ENCODE measurements at places on chromosomes 6 and 20.

- peaks cover 74% of the 10 kb centered on the region for H3K4me1 ChIP-seq
- H3K4me3 ChIP-seq, result peak within 1 kb of the TSS; percentile 40
- H3K36me3 ChIP-seq, result no peaks in the 10 kb centered on the region
Observed at GRCh38 chr6:31586008-31586407, at the start of gene LST1. Gene LST1, plus strand, starts transcription at chr6:31586277. Its CDS starts 1,023 bp downstream, at chr6:31587300.

DNA sequence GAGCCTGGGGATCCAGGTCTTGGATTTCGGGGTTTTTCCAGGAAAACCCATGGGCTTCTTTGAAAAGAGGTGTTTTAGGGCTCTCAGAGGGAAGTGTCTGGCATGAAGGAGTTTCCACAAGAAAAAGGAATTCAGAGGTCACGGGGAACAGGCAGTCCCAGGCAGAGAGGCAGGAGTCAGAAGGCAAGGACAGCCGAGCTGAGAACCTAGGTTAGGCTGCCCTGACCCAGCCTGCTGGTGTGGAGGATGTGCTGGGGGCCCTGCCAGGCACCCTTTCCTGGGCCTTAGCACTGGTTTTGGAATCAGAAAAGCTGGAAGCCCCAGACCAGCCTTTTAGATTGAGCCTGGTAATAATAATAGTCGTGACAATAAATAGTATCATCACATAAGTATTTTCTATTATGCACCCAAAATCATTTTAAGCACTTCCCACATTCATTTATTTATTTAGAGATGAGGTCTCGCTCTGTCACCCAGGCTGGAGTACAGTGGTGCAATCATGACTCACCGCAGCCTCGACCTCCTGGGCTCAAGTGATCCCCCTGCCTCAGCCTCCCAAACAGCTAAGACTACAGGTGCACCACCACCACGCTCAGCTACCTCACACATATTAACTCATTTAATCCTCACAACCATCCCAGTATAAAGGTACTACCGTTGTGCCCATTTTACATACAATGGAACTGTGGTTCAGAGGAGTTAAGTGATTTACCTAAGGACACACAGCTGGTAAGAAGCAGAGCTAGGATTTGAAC is 19.9 kb downstream of the TGM2 start:
- DNase-seq, result no peak
- H3K4me3 ChIP-seq, result no peak overlapping the region
- H3K27me3 ChIP-seq, result no peaks in the 10 kb centered on the region
- no peak overlapping the region for H3K27ac ChIP-seq

- no peak for DNase-seq
- H3K4me1 ChIP-seq, result peaks cover 25% of the 10 kb centered on the region
- no peak overlapping the region for H3K4me3 ChIP-seq
- H3K27me3 ChIP-seq, result no peaks in the 10 kb centered on the region
- H3K36me3 ChIP-seq, result peaks cover 46% of the 10 kb centered on the region
Observed at GRCh38 chr6:30724906-30725667, 4.9 kb downstream of the TUBB start.

GRCh38 chr6:82185948-82186535 is 61.5 kb downstream of the IBTK start:
- H3K27ac ChIP-seq, result no peak overlapping the region
- peaks cover 10% of the 10 kb centered on the region for H3K36me3 ChIP-seq
- H3K4me3 ChIP-seq, result no peak overlapping the region
- no peaks in the 10 kb centered on the region for H3K27me3 ChIP-seq

DNA sequence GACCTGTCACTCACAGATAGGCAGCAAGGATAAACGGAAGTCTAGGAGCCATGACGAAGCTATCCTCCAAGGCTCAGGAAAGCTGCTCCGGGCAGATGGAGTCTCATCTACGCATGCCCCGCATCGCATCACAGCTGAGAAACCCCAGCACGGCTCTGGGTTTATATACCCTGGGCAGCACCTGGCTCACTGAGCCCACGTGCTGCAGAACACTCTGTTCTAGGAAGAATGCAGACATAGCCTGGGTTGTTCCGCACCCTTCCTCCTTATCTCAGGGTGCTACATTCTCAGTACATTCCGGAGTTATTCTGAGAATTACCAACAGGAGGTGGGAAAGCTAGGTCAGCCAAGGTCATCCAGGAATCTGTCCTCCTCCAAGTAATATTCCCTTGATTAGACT is 260.4 kb downstream of the CBLN4 start:
- DNase-seq, result no peak
- H3K4me3 ChIP-seq, result no peak overlapping the region
- H3K36me3 ChIP-seq, result no peaks in the 10 kb centered on the region
- no peaks in the 10 kb centered on the region for H3K27me3 ChIP-seq
- no peaks in the 10 kb centered on the region for H3K4me1 ChIP-seq
- H3K27ac ChIP-seq, result no peak overlapping the region

- no peak for DNase-seq
- H3K27me3 ChIP-seq, result no peaks in the 10 kb centered on the region
- H3K4me3 ChIP-seq, result no peak overlapping the region
- H3K36me3 ChIP-seq, result no peaks in the 10 kb centered on the region
- no peak overlapping the region for H3K27ac ChIP-seq
- peaks cover 41% of the 10 kb centered on the region for H3K4me1 ChIP-seq
Observed at GRCh38 chr20:33680686-33681085, 5.5 kb downstream of the E2F1 start.

- no peak overlapping the region for H3K27ac ChIP-seq
- no peaks in the 10 kb centered on the region for H3K4me1 ChIP-seq
- no peak overlapping the region for H3K4me3 ChIP-seq
- H3K36me3 ChIP-seq, result no peaks in the 10 kb centered on the region
Observed at GRCh38 chr6:158548418-158549161, 11.3 kb upstream of the TMEM181 start.

DNA sequence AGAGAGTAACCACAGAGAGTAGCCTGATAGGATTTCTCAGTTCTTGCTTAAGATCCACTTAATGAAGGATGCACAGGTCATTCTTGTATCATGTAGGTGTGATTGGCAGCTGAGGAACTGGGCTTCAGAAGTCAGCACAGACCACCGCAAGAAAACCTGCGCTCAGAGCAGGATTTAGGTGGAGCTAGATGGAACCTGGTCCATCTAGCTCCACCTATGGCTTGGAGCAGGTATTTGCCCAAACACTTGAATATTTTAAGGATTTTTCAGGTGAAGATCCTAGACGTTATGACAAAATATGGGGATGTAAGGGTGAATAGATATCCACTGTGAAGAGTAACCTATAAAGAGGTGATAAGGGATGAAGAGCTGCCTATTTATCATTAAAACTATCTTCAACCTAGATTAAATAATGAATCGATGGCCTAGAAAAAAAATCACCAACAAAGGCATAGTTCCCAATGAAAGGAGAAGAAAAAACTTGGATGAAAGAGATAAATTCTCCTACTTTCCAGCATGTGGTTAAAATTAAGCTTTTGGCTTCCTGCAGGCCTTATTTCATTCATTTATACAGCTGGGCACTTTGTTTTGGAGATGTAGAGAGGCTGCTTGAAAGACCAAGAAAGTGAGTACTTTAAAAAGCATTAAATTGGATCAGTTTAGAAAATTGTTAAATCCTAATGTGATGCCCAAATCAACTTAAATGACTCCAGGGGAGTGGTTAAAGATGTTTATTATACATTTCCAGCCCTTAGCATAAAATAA is 778.4 kb upstream of the GJE1 start:
- H3K4me3 ChIP-seq, result no peak overlapping the region
- no peaks in the 10 kb centered on the region for H3K36me3 ChIP-seq
- no peaks in the 10 kb centered on the region for H3K27me3 ChIP-seq

DNA sequence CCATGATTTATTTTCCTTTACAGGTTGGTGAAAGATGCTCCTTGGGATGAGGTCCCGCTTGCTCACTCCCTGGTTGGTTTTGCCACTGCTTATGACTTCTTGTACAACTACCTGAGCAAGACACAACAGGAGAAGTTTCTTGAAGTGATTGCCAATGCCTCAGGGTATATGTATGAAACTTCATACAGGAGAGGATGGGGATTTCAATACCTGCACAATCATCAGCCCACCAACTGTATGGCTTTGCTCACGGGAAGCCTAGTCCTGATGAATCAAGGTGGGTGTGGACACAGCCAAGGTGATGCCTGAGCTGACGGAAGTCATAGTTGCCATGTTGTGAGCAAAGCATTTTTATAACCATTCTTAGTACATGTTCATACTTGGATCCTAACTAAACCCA is 34.6 kb upstream of the CALHM6 start:
- no peaks in the 10 kb centered on the region for H3K4me1 ChIP-seq
- no peak for DNase-seq
- no peak overlapping the region for H3K4me3 ChIP-seq
- no peaks in the 10 kb centered on the region for H3K27me3 ChIP-seq
- no peaks in the 10 kb centered on the region for H3K36me3 ChIP-seq

DNA sequence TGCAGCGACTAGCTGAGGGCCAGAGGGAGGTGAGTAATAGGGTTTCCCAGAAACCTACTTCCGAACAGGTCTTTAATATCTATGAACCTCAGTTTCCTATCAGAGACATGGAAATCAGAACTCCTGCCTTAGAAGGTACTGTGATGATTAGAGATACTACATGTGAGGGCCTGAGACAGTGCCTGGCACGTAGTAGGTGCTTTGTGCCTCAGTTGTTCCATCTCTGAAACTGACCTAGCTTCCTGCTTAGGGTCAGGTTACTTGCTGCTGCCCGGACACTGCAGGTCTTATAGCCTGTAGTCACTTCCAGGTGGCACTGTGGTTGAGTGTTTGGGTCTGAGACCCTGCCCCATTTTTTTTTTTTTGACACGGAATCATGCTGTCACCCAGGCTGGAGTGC is 20.9 kb downstream of the RAB44 start:
- no peaks in the 10 kb centered on the region for H3K27me3 ChIP-seq
- H3K4me1 ChIP-seq, result no peaks in the 10 kb centered on the region
- H3K4me3 ChIP-seq, result no peak overlapping the region
- no peaks in the 10 kb centered on the region for H3K36me3 ChIP-seq

DNA sequence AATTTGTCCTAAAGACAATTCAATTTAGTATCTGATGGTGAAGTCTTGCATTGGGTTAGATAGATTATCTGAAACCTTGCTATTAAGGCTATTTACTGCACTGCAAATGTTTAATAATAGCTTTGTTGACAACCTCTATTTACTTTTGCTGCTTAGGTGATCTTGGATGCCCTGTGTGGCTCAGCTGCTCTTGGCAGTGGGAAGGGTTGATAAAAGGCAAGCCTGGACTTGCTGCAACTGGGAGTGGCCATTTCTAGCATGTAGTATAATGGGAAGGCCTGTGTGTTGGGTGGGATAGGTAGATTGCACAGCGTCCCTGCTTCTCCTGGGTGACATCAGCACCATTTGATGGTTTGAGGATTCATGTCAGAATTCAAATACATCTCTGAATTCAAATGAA is 49.1 kb downstream of the ARMC2 start:
- no peaks in the 10 kb centered on the region for H3K36me3 ChIP-seq
- H3K4me3 ChIP-seq, result no peak overlapping the region
- no peak overlapping the region for H3K27ac ChIP-seq
- peaks cover 51% of the 10 kb centered on the region for H3K4me1 ChIP-seq

GRCh38 chr20:43843096-43843964 is 71.3 kb upstream of the TOX2 start:
- no peaks in the 10 kb centered on the region for H3K27me3 ChIP-seq
- no peaks in the 10 kb centered on the region for H3K36me3 ChIP-seq
- H3K4me3 ChIP-seq, result no peak overlapping the region
- H3K4me1 ChIP-seq, result peaks cover 2% of the 10 kb centered on the region
- no peak overlapping the region for H3K27ac ChIP-seq
- no peak for DNase-seq

DNA sequence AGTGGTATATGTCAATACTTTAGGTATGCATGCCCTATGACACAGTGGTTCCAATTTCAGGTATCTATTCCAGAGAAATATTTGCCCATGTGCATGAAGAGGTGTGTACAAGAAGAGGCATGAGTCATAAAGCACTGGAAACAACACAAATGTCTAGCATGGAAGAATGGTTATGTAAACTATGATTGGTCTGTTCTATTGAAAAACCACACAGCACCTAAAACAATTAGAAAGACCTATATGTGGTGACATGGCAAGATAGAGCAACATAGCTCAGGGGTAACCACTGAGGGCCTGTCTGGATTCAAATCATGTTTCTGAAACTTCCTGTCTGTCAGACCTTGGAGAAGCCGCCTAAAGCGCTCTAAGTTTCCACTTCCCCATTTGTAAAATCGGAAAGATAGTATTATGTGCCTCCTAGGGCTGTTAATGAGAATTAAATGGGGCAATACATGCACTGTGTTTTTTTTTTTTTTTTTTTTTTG is 76.0 kb upstream of the SHLD1 start:
- H3K4me3 ChIP-seq, result no peak overlapping the region
- no peaks in the 10 kb centered on the region for H3K36me3 ChIP-seq
- no peak overlapping the region for H3K27ac ChIP-seq
- no peak for DNase-seq

- DNase-seq, result no peak
- no peaks in the 10 kb centered on the region for H3K36me3 ChIP-seq
- no peaks in the 10 kb centered on the region for H3K27me3 ChIP-seq
Observed at GRCh38 chr6:84798257-84798656, 33.9 kb upstream of the TBX18 start.

DNA sequence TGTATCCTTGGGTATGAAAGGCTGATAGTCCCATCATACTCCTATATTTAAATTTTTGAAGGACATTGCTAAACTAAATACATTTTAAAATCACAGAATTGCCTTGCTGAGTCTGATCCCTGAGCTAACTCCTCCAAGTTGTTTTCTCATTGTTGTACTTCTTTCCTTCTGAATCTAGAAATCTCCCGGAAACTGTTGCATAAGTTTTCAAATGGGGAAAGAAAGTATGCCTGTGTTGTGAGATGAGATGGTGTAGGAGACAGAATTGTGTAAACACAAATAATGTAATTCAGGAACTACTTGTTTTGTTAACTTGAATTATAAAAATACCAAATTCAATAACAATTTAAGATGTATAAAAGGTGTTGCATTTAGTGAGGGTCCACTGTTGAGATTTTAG is 7.3 kb downstream of the PNRC1 start:
- H3K4me1 ChIP-seq, result peaks cover 24% of the 10 kb centered on the region
- peaks cover 27% of the 10 kb centered on the region for H3K36me3 ChIP-seq
- DNase-seq, result no peak
- no peaks in the 10 kb centered on the region for H3K27me3 ChIP-seq

DNA sequence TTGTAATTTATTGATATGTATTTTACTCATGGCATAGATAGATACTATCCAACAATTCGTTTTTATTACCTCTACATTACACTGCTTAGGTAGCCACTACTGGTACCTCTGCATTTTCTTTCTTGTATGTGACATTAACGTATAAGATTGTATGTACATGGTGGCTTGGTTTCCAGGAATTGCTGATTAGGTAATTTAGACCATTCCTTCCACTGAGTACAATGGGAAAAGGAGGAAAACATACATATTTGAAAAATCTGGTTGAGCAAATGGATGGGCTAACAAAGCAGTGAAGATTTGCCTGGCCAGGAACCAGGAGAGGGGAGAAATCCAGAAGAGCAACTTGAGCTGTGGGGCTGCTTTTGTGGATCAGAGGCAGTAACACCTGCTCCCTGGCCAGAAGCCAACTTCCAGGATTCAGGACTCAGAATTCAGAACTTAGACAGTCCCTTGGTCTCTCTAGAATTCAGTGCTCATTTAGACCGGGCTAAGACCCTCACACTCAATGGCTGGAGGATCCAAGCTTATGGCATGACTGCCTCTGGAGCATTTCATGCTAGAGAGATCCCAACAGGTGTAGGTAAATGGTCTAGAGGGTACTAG is 17.9 kb upstream of the MICB start:
- no peaks in the 10 kb centered on the region for H3K4me1 ChIP-seq
- no peak for DNase-seq
- H3K27me3 ChIP-seq, result no peaks in the 10 kb centered on the region
- no peaks in the 10 kb centered on the region for H3K36me3 ChIP-seq
- no peak overlapping the region for H3K27ac ChIP-seq
- H3K4me3 ChIP-seq, result no peak overlapping the region

GRCh38 chr6:157481865-157482249 is 100.9 kb downstream of the ZDHHC14 start:
- H3K36me3 ChIP-seq, result no peaks in the 10 kb centered on the region
- H3K27me3 ChIP-seq, result no peaks in the 10 kb centered on the region
- H3K27ac ChIP-seq, result no peak overlapping the region
- H3K4me1 ChIP-seq, result peaks cover 9% of the 10 kb centered on the region
